Right ventricle myocardium inferior (tissue), 1 donor: ENCODE measurements at places on chromosomes 5 and 9.
A peak's percentile ranks its signal among the peaks of the same experiment; 100 is the strongest.

GRCh38 chr9:77010527-77010926 is 8.9 kb upstream of the FOXB2 start:
- DNase-seq, result no peak

DNA sequence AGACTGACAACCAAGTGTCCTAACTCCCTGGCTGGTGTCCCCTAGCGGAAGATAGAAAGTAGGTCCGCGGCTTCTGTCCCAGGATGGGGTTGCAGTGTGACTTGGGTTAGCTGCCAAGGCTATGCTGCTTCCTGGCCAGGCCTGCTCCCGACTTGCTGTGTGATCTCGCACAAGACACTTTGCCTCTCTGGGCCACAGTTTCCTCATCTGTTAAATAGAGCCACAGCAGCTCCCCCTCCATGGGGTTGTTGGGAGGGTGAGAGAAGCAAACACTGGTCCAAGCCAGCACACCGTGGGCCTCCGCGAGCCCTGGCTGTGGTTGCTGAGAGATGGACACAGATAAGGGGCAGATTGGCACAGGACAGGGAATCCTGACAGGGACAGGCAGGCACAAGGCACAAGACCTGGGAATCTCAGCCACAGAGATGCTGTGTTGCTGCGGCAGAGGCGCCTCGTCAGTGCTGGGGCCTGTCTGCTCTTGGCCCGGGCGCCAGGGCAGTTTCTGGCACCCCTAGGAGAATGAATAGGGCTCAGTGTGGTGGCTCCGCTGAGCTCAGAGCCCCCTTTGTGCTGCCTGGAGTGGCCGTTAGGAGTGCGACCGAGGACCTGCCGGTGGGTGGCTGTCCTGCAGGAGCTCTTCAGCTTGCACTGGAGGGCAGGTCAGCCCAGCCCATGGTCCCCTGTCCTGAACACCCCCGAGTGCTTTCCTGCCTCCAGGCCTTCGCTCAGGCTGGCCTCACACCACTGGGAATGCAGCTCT is 1.8 kb upstream of the SH2D3C start:
- no peak for DNase-seq

DNA sequence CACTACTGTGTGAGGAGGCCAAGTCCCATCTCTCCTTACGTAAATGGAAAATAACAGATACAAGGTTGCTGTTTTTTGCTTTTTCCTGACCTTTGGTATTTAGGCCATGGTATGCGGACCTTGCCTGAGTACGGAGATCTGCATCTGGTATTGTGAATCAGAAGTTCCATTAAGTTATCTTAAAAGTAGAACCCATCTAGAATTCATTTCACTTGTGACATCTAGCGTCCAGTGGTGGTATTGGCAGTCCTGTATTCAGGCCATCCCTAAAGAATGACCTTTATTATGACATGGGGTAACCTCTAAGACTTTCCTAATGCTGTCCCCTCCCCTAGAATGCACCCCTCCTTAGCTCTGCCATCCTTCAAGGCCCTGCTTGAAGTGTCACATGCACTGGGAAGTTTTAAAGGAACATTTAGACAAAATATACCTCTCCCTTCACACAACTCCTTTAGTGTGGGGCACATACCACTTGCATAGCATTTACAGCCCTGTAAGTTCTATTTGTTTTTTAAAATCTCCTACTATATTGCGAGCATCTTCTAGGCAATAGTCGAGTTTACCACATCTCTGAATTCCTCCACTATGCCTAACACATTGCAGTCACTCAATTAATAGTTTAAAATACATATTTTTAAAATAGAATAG is 1.9 kb upstream of the SPDL1 start:
- no peak for DNase-seq

DNA sequence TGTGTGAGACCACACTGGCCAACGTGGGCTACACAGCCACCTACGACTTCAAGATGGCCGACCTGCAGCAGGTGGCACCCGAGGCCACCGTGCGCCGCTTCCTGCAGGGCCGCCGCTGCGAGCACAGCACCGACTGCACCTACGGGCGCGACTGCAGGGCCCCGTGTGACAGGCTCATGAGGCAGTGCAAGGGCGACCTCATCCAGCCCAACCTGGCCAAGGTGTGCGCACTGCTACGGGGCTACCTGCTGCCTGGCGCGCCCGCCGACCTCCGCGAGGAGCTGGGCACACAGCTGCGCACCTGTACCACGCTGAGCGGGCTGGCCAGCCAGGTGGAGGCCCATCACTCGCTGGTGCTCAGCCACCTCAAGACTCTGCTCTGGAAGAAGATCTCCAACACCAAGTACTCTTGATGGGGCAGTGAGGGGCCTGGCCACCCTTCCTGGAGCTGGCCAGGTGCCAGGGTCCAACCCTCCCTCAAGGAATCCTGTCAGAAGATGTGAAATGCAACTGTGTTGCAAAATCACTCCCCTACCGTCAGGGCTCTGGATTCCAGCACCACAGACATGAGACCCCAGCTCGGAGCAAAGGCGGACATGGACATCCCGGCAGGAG is 11.1 kb downstream of the DIPK1B start:
- no peak for DNase-seq

- no peak for DNase-seq
Measured at GRCh38 chr9:132702254-132702653, 32.0 kb downstream of the GTF3C4 start.

GRCh38 chr9:1125741-1126140 is 75.6 kb downstream of the DMRT2 start:
- no peak for DNase-seq

GRCh38 chr5:136249678-136250266 is 56.8 kb upstream of the SMIM32 start:
- DNase-seq, result no peak

DNA sequence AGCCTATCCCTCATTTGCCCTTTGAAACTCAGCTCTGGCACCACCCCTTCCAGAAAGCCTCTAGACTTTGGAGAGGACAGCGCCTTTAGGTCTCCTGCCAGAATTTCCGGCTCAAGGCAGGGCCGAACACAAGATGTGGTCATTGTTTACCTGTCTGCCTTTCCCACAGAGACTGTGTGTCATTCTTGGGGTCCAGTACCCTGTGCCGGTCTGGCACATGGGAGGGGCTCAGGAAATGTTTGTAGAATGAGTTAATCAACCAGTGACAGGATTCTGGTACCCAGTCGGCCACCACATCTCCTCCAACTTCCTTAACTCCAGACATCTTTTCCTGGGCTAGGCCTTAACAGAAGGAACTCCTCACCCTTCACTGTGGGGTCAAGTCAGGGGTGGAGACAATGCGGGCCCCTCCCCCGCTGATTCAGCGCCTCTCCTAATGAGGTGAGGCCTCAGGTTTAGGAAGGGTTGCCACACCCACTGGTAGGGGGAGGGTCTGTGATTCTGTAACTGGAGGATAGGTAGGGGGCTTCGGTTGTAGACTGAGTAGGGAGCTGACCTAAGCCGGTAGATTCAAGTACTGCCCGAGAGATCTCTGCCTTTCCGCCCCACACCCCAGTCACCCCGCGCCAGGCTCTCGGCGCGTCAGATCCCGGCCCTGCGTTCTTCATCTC is 29.3 kb downstream of the PCDH1 start:
- no peak for DNase-seq

GRCh38 chr5:20248118-20248517 is 260.1 kb upstream of the CDH18 start:
- no peak for DNase-seq

- no peak for DNase-seq
Measured at GRCh38 chr5:55853818-55854217, 2.7 kb downstream of the IL31RA start.

GRCh38 chr5:77080905-77081304 is 6.2 kb downstream of the ZBED3 start:
- no peak for DNase-seq

DNA sequence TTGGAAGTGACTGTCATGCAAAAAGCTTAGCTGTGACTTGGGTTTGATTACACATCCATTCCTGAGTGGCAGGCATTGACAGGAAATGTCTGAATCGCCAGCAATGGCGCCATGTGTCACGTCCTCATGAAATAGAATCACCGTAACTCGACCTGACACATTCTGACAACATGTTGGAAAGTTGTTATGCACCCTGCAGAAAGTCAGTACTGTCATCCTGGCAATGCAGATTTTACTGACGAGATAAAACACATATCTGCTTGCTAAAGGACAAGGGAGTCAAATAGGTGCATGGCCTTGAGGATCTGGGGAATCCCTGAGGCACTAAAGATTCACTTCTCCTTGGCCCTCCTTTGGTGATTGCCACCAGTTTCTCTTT is 344.2 kb downstream of the SPATA31D1 start:
- DNase-seq, result no peak

GRCh38 chr5:40681363-40682153 is 1.8 kb downstream of the PTGER4 start:
- peak; percentile 85 for DNase-seq

GRCh38 chr5:96143450-96143849 is 181.8 kb upstream of the ELL2 start:
- no peak for DNase-seq

GRCh38 chr5:171755354-171755821 is 30.2 kb upstream of the SMIM23 start:
- no peak for DNase-seq

- DNase-seq, result no peak
Measured at GRCh38 chr5:16661713-16662112, 44.9 kb upstream of the RETREG1 start.

DNA sequence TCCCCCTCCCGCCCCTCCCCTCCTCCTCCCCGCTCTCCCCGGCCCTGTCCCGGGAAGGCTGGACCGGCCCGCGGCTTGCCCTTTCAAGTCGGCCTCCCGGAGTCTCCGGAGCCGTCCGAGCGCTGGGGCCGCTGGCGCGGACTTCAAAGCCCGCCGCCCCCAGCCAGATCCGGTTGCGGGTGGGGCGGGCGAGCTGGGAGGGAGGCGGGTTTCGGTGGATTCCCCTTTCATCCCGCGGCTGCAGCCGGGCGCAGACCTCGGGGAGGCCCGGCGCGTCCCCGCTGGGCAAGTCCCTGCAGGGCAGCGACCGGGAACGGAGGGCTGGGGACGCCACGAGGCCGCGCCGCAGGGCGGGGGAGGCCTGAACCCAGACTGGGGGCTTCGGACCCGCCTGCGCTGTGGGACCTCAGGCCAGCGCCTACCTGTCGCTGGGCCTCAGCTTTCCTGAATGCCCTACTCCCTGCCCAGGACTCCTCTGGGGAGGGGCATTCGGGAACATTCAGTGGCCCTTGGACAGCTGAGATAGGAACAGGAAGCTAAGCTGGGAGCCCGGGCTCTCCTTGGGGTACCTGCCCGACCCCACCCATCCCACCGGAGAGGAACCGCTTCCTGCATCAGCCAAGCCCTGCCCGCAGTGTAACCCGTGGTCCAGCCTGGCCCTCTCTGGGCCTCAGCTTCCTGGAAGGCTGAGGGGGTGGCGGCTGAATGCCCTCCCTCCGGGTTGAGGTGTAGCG is 23.4 kb downstream of the C9orf50 start:
- DNase-seq, result peak; percentile 88

- DNase-seq, result no peak
Measured at GRCh38 chr5:78050888-78051287, 243.6 kb downstream of the AP3B1 start.

DNA sequence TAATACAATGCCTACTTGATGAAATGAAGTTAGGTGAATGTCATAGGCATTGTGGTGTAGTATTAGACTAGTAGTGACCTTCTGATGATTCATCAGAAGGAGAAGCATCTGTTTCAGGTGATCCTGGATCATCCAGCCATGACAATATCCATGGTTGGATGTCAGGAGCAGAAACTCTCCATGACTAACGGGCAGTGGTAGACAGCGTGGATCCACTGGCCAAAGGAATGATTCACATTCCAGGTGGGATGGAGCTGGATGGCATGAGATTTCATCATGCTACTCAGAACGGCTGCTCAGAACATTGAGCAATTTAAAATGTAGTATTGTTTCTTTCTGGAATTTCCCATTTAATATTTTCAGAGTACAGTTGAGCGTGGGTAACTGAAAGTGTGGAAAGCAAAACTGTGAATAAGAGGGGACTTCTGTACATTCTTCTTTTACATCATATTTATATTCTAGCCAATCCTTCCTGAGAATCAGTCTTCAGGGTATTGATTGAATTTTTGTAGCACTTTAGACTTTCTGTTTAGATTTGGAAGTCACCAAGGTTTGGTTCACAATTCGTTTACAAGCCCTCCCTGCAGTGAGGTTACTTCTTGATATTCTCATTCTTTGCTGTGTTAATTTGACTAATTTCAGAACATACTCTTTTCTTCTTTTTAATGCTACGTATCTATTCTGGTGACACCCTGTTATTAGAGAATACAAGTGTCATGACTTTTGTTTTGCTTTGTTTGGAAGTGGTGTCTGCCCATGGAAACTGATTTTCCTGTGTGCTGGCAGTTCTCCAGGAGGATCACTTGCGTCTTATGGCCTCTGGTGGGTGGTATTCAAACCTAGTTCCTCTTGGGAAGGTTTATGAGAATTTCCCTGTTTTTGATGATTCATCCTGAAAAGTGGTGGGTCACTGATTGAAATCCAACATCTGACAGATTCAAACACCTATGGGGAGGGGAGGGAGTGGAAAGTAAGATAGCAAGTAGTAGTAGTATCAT is 12.2 kb upstream of the CLINT1 start:
- DNase-seq, result no peak

DNA sequence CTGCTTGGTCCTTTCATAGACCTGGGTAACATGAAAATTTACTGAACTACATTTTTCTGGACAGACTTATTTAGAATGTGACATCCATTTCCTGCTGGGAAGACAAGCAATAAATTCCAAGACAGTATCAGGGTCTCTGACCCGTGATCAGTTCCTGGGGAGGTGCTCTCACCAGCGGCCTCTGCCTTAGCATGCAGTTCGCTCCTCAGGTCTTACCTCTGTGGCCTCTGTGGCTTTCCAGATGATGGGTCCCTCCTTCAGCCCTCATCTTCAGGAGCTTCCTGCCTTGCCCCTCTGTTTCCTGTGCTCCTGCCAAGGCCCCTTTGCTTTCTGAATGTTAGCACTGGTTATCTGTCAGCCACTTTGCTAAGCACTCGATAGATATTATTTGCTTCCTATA is 66.4 kb downstream of the CMYA5 start:
- DNase-seq, result no peak

DNA sequence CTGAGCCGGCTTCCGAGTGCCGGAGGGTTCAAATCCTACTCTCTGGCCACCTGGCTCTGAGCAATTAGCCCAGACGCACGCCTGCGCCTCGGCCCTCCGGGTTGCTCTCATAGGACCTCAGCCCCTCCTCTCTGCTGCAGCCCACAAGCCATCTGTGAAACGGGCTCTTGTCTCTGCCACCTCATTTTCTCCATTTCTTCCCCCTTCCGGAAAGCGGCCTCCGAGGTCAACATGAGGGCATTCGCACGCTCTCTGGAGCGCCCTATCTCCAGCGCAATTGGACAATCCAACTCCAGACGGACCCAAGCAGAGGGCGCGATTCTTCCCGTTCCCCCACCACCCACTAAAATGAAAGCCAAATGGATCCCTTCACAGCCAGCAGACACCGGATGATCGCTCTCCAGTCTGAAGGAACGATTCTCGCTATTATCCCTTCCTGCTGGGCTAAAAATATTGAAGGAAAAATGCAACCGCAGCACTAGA is 41.5 kb downstream of the VAV2 start:
- peak; percentile 59 for DNase-seq

DNA sequence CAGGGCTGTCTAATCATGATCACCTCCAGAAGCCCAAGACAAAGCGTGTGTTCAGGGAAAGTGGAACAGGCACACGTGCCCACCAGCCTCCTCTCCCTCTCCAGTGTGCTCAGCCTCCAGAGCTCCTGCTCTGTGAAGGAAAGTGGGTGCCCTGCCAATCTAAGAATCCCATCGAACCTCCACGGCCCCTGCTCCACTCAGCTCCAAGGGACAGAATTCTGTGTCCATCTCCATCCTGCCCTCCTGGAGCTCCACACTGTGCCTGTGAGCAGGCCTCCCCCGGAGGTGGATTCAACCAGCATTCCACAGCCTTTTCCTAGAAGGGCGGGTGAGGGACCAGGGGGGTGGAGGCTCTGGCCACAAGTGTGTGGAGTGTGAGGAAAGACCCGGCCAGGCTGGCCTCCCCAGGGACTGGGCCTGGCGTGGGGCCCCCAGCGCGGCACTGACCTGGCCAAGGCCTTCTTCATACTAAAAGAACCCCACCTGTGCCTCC is 6.0 kb downstream of the EEIG1 start:
- no peak for DNase-seq
